ENCODE measurements at places on chromosomes 13 and 19. TPM values are rescaled to one million over a fixed set of nuclear protein-coding genes. Genes with fewer than 3 reads are reported as not detected.
A peak's percentile ranks its signal among the peaks of the same experiment; 100 is the strongest.

DNA sequence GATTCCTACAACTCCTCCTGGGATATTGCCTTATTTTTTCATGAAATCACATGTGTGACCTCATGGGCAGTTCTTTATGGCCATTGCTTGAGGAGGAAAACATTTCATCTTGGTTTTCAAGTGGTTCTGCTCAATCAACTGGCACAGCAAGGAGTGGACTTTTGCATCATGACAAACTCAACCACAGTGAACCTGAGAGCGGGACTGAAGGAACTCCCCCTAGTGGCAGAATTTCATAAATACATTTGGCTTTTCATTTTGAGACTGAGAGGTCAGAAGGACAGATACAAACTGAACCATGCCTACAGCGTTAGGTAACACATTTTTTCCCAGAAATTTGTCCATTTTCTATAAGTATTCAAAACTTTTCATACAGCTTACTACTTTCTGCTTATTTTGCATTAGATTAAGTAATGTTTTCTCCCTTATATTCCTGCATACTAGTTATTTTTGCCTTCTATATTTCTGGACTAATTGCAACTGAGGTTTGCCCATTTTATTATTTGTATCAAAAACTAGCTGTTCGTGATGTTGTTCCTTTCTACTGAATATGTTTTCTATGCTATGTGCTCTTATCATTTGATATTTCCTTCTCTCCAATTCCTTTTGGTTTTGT is 13.4 kb upstream of the SIGLEC12 start:
- no peak overlapping the region for H3K27ac ChIP-seq
- H3K36me3 ChIP-seq: no peaks in the 10 kb centered on the region
- no peak overlapping the region for H3K4me3 ChIP-seq
- H3K4me1 ChIP-seq: no peaks in the 10 kb centered on the region
- H3K27me3 ChIP-seq: no peaks in the 10 kb centered on the region
- peak; percentile 65 for DNase-seq

The ZFR2 gene
- total RNA-seq: 0.36 TPM

DNA sequence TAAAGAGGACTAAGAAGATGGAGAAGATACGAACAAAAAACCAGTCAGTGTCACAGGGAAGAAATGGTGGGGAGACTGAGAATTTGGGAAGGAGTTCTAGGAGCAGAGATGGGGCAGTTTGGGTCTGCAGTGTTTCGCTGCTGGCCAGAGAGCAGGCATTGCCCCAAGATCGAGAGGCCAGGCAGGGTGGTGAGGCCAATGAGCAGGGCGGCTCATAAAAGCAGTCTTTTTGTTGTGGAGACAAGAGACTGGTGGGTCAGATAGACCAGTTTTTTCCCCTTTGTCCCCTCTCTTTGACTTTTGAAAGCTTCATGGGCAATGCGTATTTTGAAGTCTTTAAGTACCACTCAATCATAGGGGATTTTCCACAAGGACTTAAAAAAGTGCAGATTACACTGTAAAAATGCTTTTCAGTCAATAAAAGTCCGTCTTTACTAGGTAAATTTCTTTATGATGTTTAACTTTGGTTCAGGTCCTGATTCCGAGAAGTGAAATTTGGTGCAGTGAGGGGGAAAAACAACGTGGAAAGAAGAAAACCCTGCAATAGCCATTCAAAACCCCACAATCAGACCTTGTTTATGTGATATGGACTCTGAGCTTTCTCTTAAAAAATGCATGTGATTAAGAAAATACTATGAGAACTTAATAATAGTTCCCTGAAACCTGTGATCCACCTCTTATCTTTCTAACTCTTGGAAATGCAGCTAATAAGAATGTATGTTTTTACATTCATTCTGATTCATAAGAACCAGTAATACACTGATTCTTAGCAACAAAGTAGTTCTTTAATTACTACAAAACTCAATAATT is 338.9 kb downstream of the KLF5 start:
- DNase-seq: peak; percentile 19
- H3K27me3 ChIP-seq: no peaks in the 10 kb centered on the region
- peaks cover 43% of the 10 kb centered on the region for H3K4me1 ChIP-seq
- H3K36me3 ChIP-seq: no peaks in the 10 kb centered on the region

The TRAPPC2B gene
- total RNA-seq: 19.8 TPM

The DKKL1 gene
- total RNA-seq: 2.9 TPM

- H3K27me3 ChIP-seq: no peaks in the 10 kb centered on the region
- DNase-seq: no peak
- no peaks in the 10 kb centered on the region for H3K36me3 ChIP-seq
Measured at GRCh38 chr19:55606817-55607216, 1.4 kb downstream of the ZNF865 start.

The KLK3 gene
- not detected for total RNA-seq

The TBXA2R gene
- total RNA-seq: 0.12 TPM

DNA sequence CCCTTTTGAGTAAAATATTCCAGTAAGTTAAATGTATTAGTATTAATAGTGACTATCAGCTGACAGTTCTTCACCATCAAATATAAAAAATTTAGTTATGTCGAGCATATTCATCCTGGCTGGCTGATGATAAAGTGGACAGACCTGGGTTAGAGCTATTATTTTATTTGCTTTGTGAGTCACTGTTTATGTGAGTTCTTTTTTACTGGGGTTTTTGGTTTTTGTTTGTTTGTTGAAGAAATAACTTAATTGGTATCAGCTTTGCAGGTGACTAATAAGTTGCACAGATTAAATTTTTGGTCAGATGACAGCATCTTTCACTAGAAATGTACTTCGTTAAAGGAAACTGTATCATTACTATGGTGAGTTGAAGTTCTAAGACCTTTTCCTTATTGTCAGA is 224.7 kb downstream of the GGACT start:
- no peak for DNase-seq
- no peaks in the 10 kb centered on the region for H3K27me3 ChIP-seq
- no peak overlapping the region for H3K4me3 ChIP-seq
- peak overlapping the region; percentile 29 for H3K27ac ChIP-seq

The CD320 gene
- total RNA-seq: 44.5 TPM

- no peaks in the 10 kb centered on the region for H3K27me3 ChIP-seq
- no peak overlapping the region for H3K4me3 ChIP-seq
- H3K4me1 ChIP-seq: no peaks in the 10 kb centered on the region
- no peak overlapping the region for H3K27ac ChIP-seq
Measured at GRCh38 chr13:43797869-43798268, 11.1 kb upstream of the ENOX1 start.

DNA sequence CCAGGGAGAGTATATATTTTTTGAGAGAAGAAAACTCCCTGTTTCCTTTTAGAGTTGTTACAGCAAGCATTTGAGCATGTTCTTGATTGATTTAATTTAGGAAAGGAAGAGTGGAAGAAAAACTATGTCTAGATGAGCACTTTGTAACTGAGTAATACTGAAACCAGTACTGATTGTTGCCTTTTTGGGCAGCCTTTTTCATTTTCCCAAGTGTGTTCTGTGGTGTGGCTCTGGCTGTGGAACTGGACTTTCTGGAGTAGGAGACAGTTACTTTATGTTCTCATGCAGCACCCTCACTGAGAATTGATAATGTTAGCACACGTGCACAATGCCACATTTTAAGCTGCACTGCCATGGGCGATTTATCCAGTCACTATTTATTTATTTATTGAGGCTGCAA is 211.5 kb downstream of the LMO7 start:
- no peak for DNase-seq
- H3K4me3 ChIP-seq: no peak overlapping the region
- no peak overlapping the region for H3K27ac ChIP-seq
- H3K27me3 ChIP-seq: no peaks in the 10 kb centered on the region
- peaks cover 2% of the 10 kb centered on the region for H3K36me3 ChIP-seq

The PLK5 gene
- total RNA-seq: not detected

DNA sequence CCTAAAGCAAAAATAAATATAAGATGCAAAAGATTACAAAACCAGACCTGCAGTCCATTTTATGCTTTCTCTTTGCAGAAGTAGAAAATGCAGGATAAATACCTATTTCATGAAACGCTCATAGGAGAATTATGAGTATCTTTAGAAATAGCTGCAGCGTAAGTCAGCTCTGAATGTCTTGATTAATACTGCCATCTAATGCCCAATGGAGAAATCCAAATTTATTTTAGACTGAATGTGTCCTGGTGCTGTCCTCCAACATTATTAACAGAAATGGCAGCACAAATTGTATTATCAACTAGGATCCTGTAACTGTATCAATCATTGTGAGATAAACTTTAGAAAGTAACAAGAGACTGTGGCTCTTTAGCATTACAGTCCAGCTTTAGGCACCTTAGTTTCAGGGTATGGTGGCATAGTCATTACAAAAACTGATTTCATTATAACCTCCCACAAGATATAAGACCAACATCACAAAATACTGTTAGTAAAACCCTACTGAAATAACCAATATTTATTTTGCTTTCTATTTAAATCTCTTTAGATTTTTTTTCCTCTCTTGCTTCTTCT is 162.1 kb upstream of the MIR17HG start:
- no peaks in the 10 kb centered on the region for H3K27me3 ChIP-seq
- no peak overlapping the region for H3K4me3 ChIP-seq
- H3K4me1 ChIP-seq: peaks cover 7% of the 10 kb centered on the region
- DNase-seq: no peak
- H3K36me3 ChIP-seq: no peaks in the 10 kb centered on the region

DNA sequence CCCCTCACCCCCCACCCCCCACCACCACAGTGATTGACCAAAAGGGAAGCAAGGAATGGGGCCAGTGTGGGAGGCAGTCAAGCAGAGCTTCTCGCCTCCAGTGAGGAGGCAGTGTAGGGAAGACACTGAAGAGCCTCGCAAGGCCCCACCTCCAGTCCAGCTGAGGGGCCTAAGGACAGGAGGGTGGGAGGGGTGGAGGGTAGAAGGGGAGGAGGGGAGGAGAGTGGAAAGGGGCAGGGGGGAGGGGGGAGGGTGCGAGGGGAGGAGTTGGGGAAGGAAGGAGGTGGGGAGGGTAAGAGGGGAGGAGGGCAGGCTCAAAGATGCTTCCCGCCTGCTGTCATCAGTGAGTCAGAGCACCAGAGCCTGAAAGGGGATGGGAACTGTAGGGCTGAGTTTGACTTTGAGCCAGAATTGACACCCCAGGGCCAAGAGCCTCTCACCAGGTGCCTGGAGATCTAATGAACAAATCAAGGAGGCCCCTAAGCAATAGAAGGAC is 786.2 kb downstream of the UQCRFS1 start:
- no peak overlapping the region for H3K4me3 ChIP-seq
- no peak for DNase-seq
- peaks cover 9% of the 10 kb centered on the region for H3K4me1 ChIP-seq
- H3K36me3 ChIP-seq: no peaks in the 10 kb centered on the region
- no peak overlapping the region for H3K27ac ChIP-seq
- H3K27me3 ChIP-seq: no peaks in the 10 kb centered on the region

GRCh38 chr13:43492311-43492710 is 294.5 kb downstream of the ENOX1 start:
- no peak for DNase-seq
- H3K27me3 ChIP-seq: no peaks in the 10 kb centered on the region
- H3K36me3 ChIP-seq: no peaks in the 10 kb centered on the region
- no peak overlapping the region for H3K4me3 ChIP-seq
- H3K27ac ChIP-seq: no peak overlapping the region

GRCh38 chr19:14021474-14021873 is 6.5 kb upstream of the RLN3 start:
- no peak overlapping the region for H3K27ac ChIP-seq
- no peaks in the 10 kb centered on the region for H3K27me3 ChIP-seq

GRCh38 chr19:42563352-42564210 is 31.1 kb downstream of the CEACAM8 start:
- peak; percentile 74 for DNase-seq
- no peaks in the 10 kb centered on the region for H3K4me1 ChIP-seq
- no peaks in the 10 kb centered on the region for H3K36me3 ChIP-seq
- no peak overlapping the region for H3K27ac ChIP-seq
- no peak overlapping the region for H3K4me3 ChIP-seq

The C19orf81 gene
- total RNA-seq: 2.2 TPM

- H3K27ac ChIP-seq: peak overlapping the region; percentile 21
- H3K4me3 ChIP-seq: no peak overlapping the region
- H3K4me1 ChIP-seq: peaks cover 28% of the 10 kb centered on the region
- peak; percentile 44 for DNase-seq
- H3K27me3 ChIP-seq: no peaks in the 10 kb centered on the region
Measured at GRCh38 chr13:24271601-24272451, 37.6 kb upstream of the C1QTNF9 start.

The SOX1 gene
- not detected for total RNA-seq

The ATP4A gene
- total RNA-seq: 5.0 TPM

DNA sequence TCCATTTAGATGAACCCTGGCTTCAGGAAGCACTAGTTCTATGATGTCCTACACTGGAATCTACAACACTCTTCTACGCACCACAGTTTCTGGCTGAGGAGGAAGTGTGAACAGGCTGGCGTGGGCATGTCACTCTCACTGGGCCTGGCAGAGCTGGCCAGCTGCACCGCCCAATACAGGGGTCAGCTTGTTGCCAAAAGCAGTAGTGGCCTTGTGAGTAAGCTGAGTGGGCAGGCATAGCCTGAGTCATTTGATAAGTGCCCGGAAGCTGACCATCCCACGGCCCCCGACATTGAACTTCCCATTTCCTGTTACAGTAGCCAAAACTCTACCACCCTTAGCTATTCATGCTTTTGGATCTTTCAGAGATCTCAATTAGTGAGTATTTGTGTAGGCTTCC is 240.9 kb upstream of the SERP2 start:
- no peak overlapping the region for H3K4me3 ChIP-seq
- DNase-seq: no peak
- no peaks in the 10 kb centered on the region for H3K4me1 ChIP-seq

The ANKRD24 gene
- 3.4 TPM for total RNA-seq

DNA sequence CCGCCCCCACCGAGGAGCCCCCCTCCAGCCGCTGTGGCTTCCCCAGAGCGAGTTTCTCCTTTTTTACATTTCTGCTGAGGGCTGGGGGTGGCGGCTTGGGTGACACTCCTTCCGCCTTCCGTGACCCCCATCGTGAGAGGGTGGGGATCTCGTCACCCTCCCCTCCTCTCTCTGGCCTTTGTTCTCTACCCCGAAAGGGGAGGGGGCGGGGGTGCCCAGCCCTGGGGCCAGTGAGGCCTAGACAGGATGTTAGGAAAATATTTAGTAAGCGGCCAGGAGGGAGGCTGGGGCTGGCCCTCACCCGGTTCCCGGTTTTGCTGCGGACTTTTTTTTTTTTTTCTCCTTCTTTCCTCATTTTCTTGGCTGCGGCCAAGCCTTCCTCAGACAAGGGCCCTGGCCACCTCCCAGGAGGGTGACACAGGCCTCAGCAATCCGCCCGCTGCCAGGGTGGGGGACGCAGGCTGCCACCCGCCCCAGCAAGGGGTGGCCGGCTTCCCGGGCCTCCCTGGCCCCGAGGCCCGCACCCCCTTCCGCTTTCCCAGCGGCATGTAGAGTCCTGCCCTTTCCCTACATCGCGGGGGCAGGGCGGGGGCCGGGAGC is 3.9 kb downstream of the MIDN start:
- H3K27ac ChIP-seq: peak overlapping the region; percentile 98
- peak overlapping the region; percentile 98 for H3K4me3 ChIP-seq
- no peaks in the 10 kb centered on the region for H3K27me3 ChIP-seq
- peaks cover 38% of the 10 kb centered on the region for H3K4me1 ChIP-seq
- DNase-seq: peak; percentile 85
- no peaks in the 10 kb centered on the region for H3K36me3 ChIP-seq
